ENCODE measurements at places on chromosomes 7 and 10. TPM values are rescaled to one million over a fixed set of nuclear protein-coding genes. Genes with fewer than 3 reads are reported as not detected.

- peaks cover 21% of the 10 kb centered on the region for H3K36me3 ChIP-seq
- H3K4me1 ChIP-seq = peaks cover 71% of the 10 kb centered on the region
- no peak for DNase-seq
- no peak overlapping the region for H3K4me3 ChIP-seq
- peak overlapping the region; percentile 64 for H3K27ac ChIP-seq
Measured at GRCh38 chr7:99096124-99096887, 47.6 kb downstream of the SMURF1 start.

DNA sequence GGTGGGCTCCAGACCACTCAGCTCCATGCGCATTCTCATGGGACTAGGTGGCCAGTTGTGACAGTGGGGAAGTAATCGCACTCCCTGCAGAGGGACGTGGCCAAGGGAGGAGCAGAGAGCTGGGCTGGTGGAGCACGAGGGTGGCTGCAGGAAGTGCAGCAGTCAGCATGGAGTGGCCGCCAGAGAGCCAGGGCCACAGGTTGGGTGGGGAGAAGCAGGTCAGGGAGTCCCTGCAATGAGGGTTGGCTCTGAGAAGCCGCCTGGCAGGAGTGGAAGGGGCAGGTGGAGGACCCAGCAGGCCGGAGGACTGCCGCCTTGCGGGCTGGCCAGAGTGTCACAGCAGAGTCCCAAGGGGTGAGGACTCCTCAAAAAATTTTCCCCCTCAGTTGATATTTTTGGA, 26.2 kb downstream of the FKBP6 start:
- H3K27ac ChIP-seq = no peak overlapping the region
- no peak overlapping the region for H3K4me3 ChIP-seq
- no peaks in the 10 kb centered on the region for H3K36me3 ChIP-seq
- no peaks in the 10 kb centered on the region for H3K27me3 ChIP-seq

- no peaks in the 10 kb centered on the region for H3K36me3 ChIP-seq
- H3K4me1 ChIP-seq = no peaks in the 10 kb centered on the region
- no peaks in the 10 kb centered on the region for H3K27me3 ChIP-seq
- H3K27ac ChIP-seq = no peak overlapping the region
- DNase-seq = no peak
- no peak overlapping the region for H3K4me3 ChIP-seq
Measured at GRCh38 chr7:124457841-124458240, 307.8 kb downstream of the GPR37 start.

DNA sequence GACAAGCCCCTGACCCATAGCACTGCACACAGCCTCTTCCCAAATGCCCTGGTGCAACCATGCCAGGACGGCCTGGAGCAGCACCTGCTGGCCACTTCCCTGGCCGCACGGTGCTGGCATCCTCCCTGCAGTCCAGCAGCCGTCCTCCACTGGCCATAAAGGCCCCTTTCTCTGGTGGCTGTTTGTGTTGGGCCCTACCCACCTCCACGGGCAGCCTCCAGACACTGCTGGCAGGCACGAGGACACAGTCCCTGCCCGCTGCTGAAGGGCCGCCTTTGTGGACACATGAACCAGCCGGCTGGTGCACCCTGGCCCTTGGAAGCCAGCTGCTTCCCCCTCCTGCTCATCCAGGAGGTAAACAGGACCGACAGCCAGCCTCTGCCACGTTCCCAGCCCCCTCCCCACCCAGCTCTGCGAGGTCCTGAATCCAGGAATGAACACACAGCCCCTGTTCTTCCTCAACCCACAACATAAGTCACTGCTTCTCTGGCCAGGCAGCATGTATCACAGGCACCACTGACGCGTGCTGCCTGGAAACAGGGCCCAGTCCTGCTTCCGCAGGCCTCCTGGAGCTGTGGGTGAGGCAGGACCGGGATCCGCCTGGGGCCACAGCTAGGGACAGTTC, 43.8 kb downstream of the SPOCK2 start:
- H3K27me3 ChIP-seq = peaks cover under 1% of the 10 kb centered on the region
- H3K4me1 ChIP-seq = no peaks in the 10 kb centered on the region
- no peak overlapping the region for H3K27ac ChIP-seq
- H3K36me3 ChIP-seq = no peaks in the 10 kb centered on the region
- H3K4me3 ChIP-seq = no peak overlapping the region

DNA sequence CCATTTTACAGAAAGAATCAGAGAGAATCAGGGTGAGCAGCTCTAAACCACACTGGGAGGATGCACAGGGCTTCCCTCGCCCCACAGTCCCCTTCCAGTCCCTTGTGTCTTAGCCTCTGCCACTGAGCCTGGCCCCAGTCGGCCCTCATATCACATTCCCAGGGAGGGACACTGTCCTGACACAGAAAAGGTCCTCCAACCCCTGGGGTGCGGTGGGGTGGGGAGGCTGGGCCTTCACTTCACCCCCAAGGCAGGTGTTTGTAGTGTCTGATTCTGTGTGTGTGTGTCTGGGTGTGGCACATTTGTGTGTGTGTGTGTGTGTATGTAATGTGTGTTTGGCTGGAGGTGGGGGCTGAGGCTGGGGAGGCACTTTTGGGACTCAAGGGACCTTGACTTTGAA, 1.8 kb upstream of the KCP start:
- no peaks in the 10 kb centered on the region for H3K27me3 ChIP-seq
- H3K4me3 ChIP-seq = no peak overlapping the region
- no peaks in the 10 kb centered on the region for H3K4me1 ChIP-seq
- DNase-seq = no peak

DNA sequence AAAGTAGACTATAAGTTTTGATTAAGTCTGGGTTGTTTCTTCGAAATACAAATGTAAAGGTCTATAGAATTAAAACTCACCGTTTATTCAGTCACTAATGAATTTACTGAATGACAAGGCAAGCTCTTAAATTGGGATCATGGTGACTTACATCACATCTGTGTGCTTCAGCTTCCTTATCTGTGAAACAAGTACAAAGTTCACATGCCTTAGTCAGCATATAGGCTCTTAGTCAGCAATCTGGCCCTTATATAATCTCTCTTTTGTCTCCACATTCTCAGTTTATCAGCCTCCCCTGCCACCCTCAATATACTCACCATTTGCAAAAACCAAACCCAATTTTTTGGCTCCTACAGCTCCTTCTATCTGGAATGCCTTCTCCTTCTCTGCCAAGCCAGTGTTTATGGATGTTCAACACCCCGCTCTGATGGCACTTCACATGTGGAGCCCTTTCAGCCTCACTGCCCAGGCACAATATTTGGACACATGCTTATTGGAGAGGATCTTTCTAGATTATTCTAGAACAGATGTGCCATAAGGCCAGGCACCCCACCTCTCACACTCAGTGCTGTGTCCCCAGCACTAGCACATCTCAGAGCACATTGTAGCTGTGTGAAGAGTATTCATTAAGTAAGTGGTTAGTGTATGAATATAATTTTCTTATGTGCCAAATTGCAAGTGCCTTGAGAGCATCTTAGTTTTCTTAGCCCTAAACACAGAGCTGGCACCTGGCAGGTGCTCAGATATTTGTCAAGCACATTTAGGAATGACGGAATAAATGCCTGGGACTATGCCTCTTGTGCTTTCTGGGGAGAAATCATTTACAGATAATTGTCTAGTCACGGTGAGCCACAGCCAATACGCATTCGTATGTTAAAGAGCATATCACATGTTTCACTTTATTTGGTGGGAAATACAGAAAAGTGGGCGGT, 9.8 kb upstream of the LAMB1 start:
- H3K27me3 ChIP-seq = 0 out of 2 replicates have a peak, but pooled peaks cover 2% of the 10 kb centered on the region
- no peak overlapping the region for H3K27ac ChIP-seq
- H3K4me1 ChIP-seq = no peaks in the 10 kb centered on the region
- DNase-seq = no peak
- H3K4me3 ChIP-seq = no peak overlapping the region

NOS3 gene
- 62.5 TPM for total RNA-seq

BRI3 gene
- 26.6 TPM for total RNA-seq

DNA sequence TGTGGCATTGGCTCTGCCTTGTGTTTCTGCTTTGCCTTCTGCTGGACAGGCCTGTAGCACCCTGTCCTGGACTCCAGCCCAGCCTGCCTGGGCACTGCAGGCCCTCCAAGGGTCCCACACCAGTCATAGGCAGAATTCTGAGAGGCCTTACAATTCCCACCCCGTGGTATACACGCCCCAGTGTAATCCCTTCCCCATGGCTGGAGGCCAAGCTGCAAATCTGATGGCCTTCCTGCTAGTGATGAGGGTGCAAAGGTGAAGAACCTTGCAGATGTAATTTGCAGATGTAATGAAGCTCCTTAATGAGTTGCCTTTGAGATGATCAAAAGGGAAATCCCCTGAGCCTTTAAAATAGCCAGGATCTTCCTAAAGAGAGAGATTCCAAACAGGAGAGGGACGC, 325.1 kb upstream of the ZNF32 start:
- H3K36me3 ChIP-seq = no peaks in the 10 kb centered on the region
- H3K27me3 ChIP-seq = no peaks in the 10 kb centered on the region
- no peak overlapping the region for H3K27ac ChIP-seq
- H3K4me3 ChIP-seq = no peak overlapping the region
- DNase-seq = no peak

LIMK1 gene
- total RNA-seq = 44.7 TPM

DRGX gene
- not detected for total RNA-seq

DNA sequence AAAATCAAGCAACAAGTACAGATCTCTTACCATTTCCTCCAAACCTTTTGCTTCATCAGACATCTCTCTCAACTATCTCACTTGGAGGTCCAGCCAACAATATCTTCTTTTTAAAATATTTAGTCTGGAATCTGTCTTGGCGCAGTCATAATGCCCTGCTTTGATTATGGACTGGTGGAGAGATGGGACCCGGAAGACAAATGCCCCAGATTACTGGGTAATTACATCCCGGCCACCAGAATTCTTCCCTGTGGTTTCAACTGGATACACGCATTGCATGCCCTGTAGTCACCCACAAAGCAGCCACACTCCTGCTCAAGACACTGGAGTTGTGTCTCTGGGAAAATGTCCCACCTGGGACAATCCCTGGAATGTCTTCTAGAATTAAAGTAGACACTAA, 65.5 kb downstream of the BPGM start:
- DNase-seq = no peak
- no peaks in the 10 kb centered on the region for H3K27me3 ChIP-seq
- no peaks in the 10 kb centered on the region for H3K4me1 ChIP-seq
- H3K4me3 ChIP-seq = no peak overlapping the region
- H3K27ac ChIP-seq = no peak overlapping the region

DNA sequence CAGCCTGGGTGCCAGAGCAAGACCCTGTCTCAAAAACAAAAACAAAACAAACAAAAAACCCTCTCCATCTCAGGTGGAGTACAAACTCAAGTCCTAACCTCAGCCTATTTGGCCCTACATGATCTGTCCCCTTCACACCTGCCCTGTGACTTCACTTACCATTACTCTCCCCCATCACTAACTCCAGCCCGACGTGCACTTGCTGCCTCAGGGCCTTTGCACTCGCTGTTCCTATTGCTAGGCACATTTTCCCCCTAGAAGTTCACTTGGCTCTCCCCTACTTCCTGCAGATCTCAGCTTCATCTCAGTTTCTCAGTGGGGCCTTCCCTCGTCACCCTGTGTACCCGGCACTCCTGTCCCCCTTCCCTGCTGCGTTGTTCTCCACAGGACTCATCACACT, 8.5 kb upstream of the LRMDA start:
- H3K27ac ChIP-seq = no peak overlapping the region
- no peaks in the 10 kb centered on the region for H3K4me1 ChIP-seq
- no peaks in the 10 kb centered on the region for H3K36me3 ChIP-seq
- no peak overlapping the region for H3K4me3 ChIP-seq
- no peaks in the 10 kb centered on the region for H3K27me3 ChIP-seq

PPP1R17 gene
- 7.9 TPM for total RNA-seq

SH2D4B gene
- total RNA-seq = not detected

DNA sequence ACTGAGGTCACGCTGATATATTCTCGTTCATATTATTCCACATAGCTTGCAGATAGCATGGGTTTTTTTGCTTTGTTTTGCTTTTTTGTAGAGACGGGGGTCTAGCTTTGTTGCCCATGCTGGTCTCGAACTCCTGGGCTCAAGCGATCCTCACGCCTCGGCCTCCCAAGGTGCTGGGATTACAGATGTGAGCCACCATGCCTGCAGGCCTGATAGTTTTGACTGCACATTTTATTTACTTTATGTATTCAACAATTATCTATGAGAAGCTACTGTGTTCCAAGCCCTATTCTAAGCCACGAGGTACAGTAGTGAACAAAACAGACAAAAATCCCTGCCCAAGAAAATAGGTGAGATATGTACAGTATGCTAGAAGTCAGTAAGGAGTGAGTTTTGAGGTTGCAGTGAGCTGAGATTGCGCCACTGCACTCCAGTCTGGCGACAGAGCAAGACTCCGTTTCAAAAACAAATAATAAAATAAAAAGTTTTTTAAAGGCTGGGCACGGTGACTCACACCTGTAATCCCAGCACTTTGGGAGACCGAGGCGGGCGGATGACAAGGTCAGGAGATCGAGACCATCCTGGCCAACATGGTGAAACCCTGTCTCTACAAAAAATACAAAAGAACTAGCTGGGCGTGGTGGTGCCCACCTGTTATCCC, 1.3 kb upstream of the YWHAG start:
- peaks cover 36% of the 10 kb centered on the region for H3K4me1 ChIP-seq
- H3K36me3 ChIP-seq = peaks cover 28% of the 10 kb centered on the region
- H3K27me3 ChIP-seq = no peaks in the 10 kb centered on the region
- no peak for DNase-seq

THSD7A gene
- not detected for total RNA-seq

Data from Karpas-422 (cell line).